ENCODE measurements at places on chromosomes 16 and 17.

- DNase-seq = no peak
These were observed 35.8 kb downstream of the PTRH2 start for GRCh38 chr17:59671386-59671785.

GRCh38 chr17:7549401-7550055, 670 bp downstream of the TNFSF12 start:
- DNase-seq = no peak

DNA sequence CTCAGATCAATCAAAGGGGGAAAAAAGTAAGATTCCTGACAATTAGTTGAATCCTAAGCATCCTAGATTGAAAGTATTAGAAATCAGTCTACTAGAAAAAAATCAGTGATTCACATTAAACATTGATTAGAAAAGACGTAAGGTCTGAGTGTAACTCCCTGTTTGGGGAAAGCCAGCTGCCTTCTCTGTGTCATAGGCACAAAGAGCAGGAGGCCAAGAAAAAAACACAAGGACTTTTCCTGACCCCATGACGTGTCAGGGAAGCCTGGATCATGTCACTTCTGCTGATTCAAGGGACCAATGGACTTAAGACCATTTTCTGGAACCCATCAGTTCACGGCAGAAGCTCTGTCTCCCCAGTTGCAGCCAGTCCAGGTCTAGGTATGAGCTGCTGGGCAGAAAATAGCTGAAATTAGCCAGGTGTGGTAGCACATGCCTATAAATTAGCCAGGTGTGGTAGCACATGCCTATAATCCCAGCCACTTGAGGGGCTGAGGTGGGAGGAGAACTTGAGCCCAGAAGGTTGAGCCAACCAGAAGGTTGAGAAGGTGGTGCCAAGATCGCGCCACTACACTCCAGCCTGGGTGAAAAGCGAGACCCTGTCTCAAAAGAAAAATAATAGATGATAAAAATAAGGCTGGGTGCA, 35.9 kb downstream of the RANBP10 start:
- no peak for DNase-seq

- no peak for DNase-seq
These were observed 560 bp upstream of the P2RX1 start for GRCh38 chr17:3916825-3917224.

DNA sequence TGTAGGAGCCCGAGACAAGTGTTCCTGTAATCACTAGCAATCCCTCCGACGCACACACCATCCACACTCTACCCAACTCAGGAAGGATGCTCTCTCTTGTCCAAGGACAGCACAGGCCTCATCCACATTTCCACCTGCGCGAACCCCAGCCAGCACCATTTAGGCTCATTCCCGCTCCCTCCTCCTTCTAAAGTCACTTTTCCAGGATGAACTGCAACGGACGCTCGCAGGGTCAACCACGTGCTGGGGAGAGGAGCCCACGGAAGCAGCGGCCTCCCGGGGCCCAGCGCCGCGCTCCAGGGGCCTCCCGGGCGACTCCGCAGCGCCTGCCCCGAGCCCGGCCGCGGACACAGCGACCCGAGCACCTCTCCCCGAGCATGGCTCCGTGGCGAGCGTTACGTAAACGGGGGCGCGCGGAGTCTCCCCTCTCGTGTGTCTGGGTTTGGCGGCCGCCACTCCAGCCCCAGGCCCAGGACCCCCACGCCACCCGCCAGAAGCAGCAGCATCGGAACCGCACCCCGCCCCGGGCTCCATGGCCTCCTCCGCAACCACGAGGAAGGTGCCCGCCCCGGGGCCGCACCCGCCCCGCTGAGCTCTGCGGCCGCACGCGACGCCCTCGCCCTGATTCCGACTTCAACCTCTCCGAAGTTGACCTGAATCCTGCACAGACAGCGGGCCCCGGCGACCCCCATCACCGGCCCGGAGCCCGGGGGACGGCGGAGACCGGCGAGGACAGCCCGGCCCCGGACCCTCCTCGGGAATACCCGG, 668 bp downstream of the USP36 start:
- DNase-seq = peak; percentile 29

- no peak for DNase-seq
These were observed 19.6 kb downstream of the MGAT5B start for GRCh38 chr17:76887802-76888201.

- no peak for DNase-seq
These were observed 24.4 kb downstream of the SRL start for GRCh38 chr16:4217204-4218131.

DNA sequence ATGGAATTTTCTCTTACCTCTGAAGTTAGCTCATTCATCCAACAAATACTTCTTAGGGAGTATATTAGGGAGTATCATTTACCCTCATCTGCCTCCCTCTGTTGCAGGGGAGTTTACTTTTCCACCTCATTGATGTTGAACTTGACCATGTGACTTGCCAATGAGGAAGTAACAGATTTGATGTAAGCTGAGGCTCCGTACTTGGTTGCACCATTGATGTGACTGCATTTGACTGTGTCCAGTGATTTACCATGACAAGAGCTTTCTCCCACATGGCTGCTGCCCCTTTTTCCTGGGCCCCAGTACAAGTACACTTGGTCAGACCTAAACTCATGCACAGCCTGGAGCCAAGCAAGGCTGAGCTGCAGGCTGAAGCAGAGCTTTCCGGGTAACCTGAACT, 81.6 kb upstream of the HS3ST2 start:
- no peak for DNase-seq

- DNase-seq = no peak
These were observed 36.7 kb upstream of the CCL1 start for GRCh38 chr17:34399725-34400124.
